ENCODE measurements at places on chromosomes 11 and 22.

DNA sequence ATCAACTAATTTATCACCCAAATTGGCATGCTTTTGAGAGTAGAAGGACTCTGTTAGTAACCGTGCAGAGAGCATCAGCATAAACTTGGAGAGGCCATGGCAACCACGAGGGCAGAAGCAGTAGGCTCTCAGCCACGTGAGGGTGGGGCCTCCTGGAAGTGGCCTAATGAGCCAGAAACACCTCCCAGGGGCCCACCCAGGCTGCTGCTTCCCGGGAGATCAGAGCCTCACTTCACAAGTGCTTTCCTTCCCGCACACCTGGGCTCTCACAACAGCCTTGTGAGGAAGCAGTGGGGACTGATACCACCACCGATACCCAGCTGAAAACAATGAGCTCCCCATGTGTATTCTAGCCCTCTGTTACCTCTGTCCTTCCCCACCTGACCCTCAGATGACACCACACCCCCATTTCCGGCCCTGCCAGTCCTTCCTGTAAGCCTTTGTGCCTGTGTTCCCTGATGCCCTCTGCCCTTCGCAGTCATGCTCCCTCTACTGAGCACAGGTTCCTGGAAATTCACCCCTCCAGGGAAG is 17.0 kb downstream of the TRIM29 start:
- no peak for DNase-seq

- no peak for DNase-seq
Measured at GRCh38 chr11:66915046-66915832, 42.9 kb downstream of the PC start.

DNA sequence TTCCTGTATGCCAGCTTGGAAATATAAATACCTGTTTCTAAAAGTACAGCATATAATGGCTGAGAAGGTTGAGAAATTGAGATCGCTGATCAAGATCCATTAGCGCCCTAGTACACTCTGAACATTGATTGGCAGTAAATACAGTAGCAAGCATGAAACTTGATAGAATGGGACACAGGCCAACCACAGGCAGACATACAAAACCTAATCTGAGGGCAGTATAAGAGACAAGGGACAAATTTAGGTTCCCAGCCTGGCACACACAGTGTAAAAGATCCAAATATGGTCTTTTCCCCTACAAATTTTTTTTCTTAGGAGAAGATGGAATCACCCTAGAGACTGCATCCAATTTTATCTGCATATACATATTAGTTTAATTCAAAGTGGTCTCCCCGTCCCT is 126.5 kb upstream of the ARHGAP42 start:
- no peak for DNase-seq

DNA sequence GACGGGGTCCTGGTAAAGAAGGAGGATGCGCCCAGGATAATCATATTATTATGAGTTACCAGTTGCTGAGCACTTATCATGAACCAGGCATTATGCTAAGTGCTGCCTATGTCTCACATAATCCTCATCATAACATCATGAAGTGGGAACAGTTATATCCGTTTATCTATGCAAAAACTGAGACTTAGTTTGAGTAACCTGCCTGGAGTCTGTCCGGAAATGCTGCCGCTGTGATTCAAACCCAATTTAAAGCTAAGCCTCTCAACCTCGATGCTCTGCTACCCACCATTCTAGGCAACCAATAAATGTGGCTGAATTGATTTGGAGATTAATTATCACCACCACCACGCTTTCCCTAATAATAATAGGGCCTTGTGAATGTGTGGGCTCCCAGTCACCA is 111.5 kb upstream of the CLMP start:
- DNase-seq = no peak

DNA sequence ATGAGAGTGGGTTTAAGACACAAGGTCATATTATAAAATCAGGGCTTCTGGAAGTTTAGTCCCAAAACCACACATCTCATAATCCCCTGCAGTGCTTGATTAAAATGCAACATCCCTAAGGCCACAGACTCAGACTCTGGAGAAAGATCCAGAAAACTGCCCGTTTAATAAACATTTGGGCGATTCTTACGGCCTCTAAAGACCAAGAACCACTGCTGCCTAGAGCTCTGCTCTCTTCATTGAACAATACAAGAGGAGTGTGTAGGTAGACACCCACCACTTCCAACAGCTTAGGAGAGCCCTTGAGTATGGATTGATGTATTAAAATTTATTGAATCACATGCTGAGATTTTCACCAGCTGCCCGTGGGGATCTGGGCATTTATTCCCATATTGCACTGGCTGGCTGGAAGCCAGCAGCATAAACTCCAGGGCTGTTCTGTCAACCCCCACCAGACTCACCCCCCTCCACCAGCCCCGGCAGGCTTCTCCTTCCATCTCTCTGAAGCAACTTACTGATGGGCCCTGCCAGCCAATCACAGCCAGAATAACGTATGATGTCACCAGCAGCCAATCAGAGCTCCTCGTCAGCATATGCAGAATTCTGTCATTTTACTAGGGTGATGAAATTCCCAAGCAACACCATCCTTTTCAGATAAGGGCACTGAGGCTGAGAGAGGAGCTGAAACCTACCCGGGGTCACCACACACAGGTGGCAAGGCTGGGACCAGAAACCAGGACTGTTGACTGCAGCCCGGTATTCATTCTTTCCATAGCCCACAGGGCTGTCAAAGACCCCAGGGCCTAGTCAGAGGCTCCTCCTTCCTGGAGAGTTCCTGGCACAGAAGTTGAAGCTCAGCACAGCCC is 749 bp upstream of the BEST1 start:
- no peak for DNase-seq

GRCh38 chr11:28834877-28835276 is 726.7 kb downstream of the METTL15 start:
- DNase-seq = no peak

DNA sequence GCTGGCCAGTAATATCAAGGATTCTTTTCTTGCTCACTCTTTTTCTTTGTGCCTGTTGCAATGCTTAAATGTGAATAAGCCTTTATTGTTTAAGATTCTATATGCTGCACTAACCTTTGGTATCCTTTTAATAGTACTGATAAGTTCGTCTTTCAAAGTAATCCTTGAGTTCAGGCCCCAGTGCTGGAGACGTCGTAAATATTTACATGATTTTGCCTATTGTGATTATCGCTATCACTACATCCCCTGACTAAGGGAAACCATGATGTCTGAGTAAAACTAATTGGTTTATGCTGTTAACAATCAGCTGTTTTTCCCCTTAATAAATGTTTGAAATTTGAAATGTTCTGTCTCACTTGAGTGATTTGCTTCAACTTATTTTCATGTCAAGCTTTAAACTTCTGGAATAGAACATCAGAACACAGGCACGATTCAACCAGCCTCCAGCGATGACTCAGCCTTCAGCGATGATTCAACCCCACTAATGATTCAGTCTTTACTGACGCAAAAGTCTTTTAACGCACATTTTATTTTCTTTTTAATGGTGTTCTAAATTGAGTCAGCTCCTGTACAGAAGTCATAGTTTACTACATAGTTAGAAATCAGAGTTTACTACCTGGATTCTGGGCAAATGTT is 3.9 kb downstream of the HTATIP2 start:
- DNase-seq = peak; percentile 34

Data from activated naive CD8-positive, alpha-beta T cell treated with anti-CD3 and anti-CD28 coated beads, Interleukin-2, amount 50 U/mL, for 16 hours (primary cell).